ENCODE measurements at places on chromosomes 16 and 17. TPM values are rescaled to one million over a fixed set of nuclear protein-coding genes. Genes with fewer than 3 reads are reported as not detected.

DNA sequence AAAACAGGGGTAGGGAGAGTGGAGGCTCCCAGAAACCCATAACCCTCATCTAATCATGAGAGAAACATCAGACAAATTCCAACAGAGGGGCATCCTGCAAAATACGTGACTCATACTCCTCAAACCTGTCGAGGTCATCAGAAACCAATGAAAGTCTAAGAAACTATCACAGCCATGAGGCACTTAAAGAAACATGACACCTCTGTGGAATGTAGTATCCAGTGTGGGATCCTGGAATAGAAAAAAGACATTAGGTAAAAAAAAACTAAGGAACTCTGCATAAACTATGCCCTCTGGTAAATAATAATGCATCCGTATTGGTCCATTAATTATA lies 16.4 kb downstream of the CDH5 start:
- DNase-seq, result no peak

GINS2 gene
- 3.4 TPM for total RNA-seq

- DNase-seq, result no peak
Observed at GRCh38 chr17:72254808-72255449, 134.1 kb downstream of the SOX9 start.

PAQR4 gene
- 7.4 TPM for total RNA-seq

DNA sequence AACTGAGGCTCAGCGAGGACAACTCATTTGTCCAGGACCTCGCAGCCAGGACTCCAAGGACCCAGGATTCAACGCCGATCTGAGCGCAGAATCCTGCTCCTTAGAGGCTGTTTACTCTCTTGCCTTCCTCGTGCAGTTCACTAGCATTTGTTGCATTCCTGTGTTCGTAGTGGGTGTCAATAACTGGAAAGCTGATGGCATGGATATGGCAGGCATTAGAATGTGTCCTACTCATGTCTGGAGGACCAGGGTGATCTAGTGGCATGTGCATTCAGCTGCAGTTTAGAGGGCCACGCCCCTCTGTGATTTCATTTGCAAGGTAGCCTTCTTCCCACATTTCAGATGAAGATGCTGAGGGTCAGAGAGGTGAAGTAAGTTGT lies 510 bp downstream of the CRISPLD2 start:
- DNase-seq, result no peak

CLEC18C gene
- 0.13 TPM for total RNA-seq

MMP15 gene
- 5.4 TPM for total RNA-seq

DNA sequence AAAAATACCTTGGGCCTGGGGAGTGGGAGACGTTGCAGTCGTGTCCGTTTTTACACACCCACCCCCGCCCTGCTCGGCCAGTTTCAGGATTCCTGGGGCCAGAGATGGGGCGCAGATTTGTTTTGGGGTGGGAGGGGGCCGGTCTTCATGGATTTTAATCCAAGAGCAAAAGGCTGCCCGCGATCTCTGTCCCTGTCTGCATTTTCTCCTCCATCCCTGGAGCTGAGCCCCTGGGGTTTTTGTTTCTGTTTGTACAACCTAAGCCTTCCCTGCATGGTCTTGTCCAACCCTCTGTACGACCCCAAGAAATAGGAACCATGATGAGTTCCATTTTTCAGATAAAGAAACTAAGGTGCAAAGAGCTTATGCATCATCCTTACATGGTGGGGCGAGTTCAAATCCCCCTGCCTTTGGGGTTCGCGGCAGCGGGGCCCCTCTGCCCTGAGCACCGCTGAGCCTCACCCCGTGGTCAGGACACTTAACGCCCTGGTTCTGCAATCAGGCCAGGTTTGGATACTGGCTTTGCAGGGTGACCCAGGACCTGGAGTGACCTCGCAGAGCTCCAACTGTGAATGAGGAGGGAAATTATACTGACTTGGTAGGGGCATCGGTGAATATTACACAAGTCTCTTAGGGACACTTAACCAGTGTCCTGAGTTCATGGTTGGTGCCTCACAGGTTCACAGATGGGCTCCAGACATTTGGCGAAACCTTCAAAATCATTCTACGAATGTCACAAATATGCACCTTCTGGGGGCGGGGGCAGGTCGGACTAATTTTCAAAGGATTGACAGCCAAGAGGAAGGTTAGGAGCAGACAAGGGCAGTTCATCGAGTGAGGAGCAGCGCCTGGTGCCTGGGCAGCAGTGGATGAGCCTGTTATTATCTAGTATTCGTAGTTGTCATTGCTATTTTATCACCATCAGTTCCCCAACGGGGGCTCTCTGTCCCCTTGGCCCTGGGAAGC lies 4.1 kb upstream of the FOXF1 start:
- DNase-seq, result no peak

GRCh38 chr17:49592263-49592662 lies 16.6 kb downstream of the NXPH3 start:
- DNase-seq, result no peak

- no peak for DNase-seq
Observed at GRCh38 chr16:10554569-10554968, 25.8 kb downstream of the EMP2 start.

DNA sequence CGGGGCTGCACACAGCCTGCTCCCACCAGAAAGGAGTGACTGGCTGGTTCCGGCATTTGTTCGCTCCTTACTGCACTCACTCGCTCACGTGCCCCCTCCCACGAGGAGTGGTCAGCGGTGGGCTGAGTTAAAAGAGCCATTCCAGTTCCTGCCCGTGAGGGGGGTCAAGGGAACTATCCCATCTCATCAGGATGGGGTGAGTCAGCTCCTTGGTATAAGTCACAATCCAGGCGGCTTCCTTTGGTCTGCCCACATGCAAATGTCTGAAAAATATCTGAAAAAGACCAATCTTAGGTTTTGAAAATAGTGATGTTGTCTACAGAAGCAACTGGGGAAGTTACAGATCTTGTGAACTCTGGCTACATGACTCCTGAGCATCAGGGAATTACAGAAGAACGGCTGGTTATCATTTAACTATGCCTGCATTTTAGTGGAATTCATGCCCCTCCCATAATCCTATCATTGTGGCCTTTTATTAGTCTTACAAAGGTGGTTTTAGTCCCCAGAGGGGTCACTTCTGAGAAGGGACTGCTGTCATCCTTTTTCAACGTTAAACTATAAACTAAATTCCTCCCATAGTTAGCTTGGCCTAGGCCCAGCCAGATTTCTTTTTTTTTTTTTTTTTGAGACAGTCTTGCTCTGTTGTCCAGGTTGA lies 9.8 kb upstream of the TNFSF12 start:
- DNase-seq, result no peak

DNA sequence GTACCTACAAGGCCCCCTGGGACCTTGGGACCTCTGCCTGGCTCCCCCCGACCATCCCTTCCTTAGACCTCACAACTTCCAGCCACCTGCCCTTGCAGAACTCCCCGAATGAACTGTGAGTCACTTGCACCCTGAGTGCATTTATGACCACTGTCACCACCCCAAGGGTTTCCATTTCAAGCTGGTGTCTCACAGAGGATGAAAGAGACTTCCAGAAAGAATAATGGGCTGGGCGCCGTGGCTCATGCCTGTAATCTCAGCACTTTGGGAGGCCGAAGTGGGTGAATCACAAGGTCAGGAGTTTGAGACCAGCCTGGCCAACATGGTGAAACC lies 124.5 kb upstream of the CIBAR2 start:
- DNase-seq, result no peak

DNA sequence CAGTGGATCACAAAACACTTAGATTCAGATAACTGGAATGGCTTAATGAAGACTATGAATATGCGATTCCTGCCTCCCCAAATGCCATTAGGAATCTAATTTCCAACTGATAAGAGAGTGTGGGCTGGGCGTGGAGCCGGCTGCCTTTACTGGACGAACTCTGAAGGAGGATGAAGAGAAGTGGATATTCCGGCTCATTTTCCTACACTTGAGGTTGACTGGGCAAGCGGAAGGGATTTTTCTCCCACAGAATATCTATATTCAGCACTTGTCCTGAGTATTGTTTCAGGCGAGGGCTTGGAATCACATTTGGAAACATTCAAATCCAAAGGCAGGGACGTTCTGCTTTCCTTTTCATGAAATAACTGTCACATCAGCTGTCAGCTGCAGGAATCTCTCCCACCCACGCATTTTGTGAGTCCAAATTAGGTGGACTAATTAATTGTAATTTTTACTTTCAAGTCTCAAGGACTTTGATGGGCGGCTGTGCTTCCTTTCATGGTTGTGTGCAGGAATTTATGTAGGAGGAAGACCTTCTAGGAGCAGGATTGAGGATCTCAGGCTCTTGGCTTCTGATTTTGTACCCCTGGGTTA lies 138.5 kb downstream of the PITPNC1 start:
- no peak for DNase-seq

ABCA9 gene
- 0.26 TPM for total RNA-seq

GRCh38 chr17:64767269-64767997 lies 105.3 kb upstream of the SMURF2 start:
- DNase-seq, result no peak

DNA sequence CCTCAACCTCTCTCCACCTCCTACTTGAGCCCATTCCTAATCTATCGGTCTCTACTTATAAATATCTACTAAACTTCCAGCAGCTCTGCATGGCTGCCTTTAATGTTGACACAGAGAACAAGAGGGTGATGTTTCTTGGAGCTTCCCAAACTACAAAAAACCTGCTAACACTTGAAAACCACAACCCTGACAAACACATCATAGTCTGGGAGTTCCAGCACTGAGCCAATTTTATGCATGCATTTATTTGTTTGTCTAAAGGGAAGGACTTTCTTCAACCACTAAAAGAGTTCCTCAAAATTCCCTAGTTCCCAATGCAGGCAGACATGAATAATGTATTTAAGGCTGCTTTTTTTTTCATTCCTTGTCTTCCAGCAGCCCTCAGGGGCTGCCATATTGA lies 331.8 kb upstream of the XYLT1 start:
- no peak for DNase-seq

DNA sequence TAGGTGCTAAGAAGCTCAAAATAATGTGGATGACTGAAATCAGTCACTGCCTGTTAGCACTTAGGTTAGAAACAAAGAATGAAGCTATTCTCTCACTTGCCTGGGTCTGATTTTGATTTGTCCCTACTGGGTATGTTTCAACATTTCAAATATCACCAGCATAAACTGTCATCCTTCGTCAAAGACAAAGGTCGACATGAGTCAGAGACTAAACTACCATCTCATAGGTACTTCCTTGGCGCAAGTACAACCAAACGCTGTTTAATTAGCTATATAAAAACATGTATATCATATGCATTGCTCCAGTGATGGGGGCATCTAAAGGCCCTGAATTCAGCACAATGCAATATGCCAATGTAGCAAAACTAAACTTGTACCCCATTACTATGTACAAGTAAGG lies 4.0 kb downstream of the AKTIP start:
- DNase-seq, result no peak

- no peak for DNase-seq
Observed at GRCh38 chr17:1742371-1743087, at the start of gene SERPINF2. TSS of gene SERPINF2 (plus strand) at chr17:1742871. CDS start at chr17:1744996, 2,125 bp downstream.

Data from dermis microvascular lymphatic vessel endothelial cell (primary cell).